Glomerular endothelial cell (primary cell): ENCODE measurements at places on chromosomes 7 and 10. TPM values are rescaled to one million over a fixed set of nuclear protein-coding genes. Genes with fewer than 3 reads are reported as not detected.

DNA sequence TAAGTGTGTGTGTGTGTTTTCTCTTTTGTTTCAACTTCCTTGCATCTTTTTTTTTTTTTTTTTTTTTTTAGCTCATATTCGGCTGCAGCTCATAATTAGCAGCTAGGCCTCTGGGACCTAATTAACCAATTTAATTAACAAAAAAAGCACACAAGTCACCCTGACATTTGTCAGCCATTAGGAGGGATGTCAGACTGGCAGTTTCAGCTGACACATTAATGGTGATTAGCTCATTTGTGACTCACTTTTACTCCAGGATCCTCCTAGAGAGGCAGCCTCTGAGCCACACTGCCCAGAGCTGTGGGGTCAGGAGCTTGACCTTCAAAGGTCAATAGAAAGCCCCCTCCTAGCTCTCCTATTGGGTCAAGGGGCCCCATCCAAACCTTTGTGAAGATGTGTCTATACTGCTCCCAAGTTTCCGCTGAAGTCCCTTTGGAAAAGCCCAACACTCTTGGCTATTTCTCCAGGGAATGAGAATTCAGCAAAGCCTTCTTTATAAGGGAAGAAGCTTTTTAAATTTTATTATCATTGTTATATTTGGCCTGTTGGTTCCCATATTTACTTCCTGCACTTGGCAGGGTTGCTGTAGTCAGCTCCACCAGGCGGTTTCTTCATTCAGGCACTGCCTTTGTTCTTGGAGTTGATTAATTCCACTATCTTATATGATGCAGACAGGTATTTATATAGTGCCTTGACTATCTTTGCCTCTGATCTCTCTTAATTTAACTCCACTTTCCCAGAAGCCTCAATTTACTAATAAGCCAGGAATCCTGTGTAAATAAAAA is 109.5 kb upstream of the HABP2 start:
- no peak for DNase-seq

- no peak for DNase-seq
Observed at GRCh38 chr10:27723436-27723835, 22.2 kb downstream of the MKX start.

GRCh38 chr7:152411389-152411788 is 24.4 kb downstream of the KMT2C start:
- DNase-seq: no peak

DNA sequence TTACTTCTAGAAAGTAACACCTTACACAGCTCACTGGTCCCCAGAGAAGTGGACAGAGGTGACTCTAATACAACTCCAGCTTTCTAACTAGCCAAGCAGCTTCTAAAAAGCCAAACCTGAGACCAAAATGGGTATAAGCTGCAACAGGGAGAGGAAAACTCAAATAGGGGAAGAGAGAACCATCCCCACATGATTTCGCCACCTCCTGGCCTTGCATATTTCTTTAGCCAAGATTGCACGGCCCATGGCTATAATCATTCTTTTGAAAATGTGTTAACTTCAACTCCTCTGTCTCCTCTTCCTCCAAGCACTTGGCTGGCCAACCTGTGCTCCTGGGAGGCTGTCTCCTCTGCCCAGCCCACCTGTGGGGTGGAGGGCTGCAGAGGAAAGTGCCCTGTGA is 28.7 kb downstream of the NUP42 start:
- DNase-seq: no peak

GRCh38 chr7:110835218-110835617 is 255.7 kb upstream of the LRRN3 start:
- DNase-seq: no peak

GRCh38 chr10:116336866-116337265 is 12.6 kb downstream of the CCDC172 start:
- no peak for DNase-seq

DNA sequence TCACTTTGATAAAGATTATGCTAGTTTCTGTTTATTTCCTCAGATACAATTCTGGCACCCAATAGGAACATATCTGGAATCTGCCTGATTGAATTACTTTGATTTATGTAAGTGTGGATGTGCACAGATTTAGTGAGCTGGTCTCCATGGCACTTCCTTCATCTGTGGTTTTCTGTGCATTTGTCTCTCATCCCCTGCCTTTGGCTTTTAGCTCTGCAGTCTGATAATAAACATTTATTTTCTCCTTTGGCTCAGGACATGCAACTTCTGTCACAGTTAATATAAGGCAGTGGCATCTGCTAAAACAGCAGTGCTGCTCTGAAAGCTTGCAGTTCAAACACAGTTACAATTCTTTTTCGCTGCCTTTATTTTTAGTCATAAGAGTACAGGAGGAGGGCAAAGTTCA is 273.7 kb upstream of the CHRM2 start:
- DNase-seq: no peak

- DNase-seq: no peak
Observed at GRCh38 chr10:100009793-100010676, at the start of gene DNMBP. DNMBP (minus strand) TSS chr10:100009947; CDS start chr10:99972124, 37,823 bp downstream.

VENTX gene
- not detected in 2 replicates for total RNA-seq

CCL26 gene
- 0.58 TPM in 1 of 2 replicates, not detected in the other for total RNA-seq

LAMTOR4 gene
- 137 and 193 TPM in 2 replicates for total RNA-seq

CCDC71L gene
- 31.4 and 52.4 TPM in 2 replicates for total RNA-seq
